Left ventricle myocardium superior (tissue), 1 donor: ENCODE measurements at places on chromosomes 16 and 17. TPM values are rescaled to one million over a fixed set of nuclear protein-coding genes. Genes with fewer than 3 reads are reported as not detected.

- DNase-seq, result no peak
Observed at GRCh38 chr17:17062866-17063265, 20.6 kb downstream of the MPRIP start.

- no peak for DNase-seq
Observed at GRCh38 chr17:8408371-8408770, 10.7 kb upstream of the RNF222 start.

Gene SCNN1G
- 0.12 TPM for total RNA-seq

Gene TCF25
- total RNA-seq, result 86.3 TPM

Gene ZG16B
- total RNA-seq, result 0.37 TPM
